ENCODE measurements at places on chromosomes 7 and 10.
A peak's percentile ranks its signal among the peaks of the same experiment; 100 is the strongest.

DNA sequence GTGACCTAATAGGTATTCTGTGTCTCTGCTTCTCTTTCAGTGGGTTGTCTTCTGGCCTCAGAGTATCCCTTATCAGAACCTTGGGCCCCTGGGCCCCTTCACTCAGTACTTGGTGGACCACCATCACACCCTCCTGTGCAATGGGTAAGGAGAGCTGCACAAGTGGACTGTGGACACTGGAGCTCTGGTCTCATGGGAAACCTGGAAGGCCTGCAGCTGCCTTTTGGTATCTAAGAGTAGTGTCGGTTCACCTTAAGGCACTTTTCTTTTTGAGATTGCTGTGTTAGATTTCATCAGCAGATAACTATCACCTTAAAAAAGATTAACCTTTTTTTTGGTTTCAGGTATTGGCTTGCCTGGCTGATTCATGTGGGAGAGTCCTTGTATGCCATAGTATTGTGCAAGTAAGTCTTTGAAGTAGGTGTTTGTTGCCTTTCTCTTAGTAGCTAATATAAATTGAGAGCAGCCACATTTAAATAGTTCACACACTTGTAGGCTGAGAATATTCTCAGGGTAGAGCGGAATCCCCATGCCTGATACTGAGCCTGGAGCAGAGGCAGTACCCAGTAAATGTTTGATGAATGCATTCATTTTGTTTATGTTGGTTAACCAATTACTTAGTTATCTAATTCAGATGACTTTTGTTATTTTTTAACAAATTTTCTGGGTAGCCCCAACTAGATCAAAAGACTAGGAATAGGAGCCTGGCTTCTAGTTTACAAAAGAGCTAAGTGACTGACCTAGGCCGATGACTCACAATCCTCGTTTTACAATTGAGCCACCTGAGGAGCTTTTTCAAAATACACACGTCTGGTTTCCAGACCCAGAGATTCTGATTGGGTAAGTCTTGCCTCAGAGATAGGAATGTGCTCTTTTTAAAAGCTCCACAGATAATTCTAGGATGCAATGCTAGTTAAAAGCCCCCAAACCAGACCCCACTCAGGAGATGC is 3.6 kb downstream of the TMEM254 start:
- DNase-seq: no peak

DNA sequence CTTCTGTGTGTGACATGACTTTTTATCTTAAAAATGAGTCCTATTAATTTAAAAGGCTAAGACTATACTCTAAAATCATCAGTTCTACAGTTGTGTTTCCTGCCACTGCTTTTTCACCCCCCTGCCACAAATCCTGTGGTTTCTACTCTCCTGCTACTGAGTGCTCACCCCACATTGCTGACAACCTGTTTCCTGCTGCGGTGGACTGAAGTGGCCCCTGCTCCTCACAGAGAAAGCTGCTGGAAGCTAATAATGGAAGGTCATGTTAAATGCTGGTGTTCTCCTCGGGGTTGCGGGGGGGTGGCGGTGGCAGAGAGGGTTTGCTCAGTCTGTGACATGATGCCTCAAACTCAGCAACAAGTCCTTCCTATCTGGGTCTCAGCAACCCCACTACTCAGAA is 113.2 kb upstream of the INHBA start:
- no peak for DNase-seq

DNA sequence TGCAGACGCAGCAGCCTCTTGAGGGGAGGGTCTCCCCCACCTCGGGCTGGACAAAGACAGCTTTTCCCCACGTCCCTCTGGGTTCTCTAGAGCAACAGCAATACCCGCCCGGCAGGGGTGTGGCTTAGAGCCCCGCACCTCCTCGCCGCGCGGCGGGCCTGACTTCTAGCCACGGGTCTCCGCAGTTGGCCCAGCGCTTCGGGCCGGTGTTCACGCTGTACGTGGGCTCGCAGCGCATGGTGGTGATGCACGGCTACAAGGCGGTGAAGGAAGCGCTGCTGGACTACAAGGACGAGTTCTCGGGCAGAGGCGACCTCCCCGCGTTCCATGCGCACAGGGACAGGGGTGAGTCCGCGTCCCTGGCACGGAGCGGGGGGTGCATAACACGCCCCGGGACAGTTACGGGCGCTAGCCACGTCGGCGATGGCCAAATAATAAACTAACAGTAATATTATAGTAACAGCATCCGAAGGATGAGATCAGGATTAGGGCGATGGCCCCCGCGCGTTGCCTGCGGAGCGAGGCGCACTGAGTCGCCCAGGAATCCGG is 1.2 kb downstream of the CYP2E1 start:
- DNase-seq: no peak

GRCh38 chr10:114663626-114664025 is 5.6 kb upstream of the ABLIM1 start:
- no peak for DNase-seq

- no peak for DNase-seq
Measured at GRCh38 chr7:44958645-44959344, 20.0 kb downstream of the MYO1G start.

- no peak for DNase-seq
Measured at GRCh38 chr7:115099906-115100305, 178.0 kb downstream of the MDFIC start.

DNA sequence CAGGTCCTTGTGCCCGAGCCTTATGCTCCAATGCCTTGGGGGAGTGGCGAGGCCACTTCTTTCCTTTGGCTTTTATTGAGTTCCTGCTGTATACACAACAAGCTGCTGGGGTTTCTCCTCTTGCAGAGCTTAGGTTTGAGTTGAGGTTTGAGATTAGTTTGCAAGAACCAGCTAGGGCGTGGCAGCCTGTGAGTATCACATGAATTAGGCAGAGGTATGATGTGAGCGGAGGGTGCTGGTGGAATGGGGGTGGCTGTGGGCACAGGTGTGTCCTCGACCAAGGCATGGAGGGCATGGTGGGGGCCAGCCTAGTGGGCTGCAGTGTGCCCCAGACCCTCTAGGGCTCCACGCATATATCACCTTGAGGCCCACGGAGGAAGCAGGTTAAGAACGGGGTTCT is 123.3 kb downstream of the DOCK1 start:
- DNase-seq: no peak

- DNase-seq: no peak
Measured at GRCh38 chr10:33201056-33201780, 133.2 kb downstream of the NRP1 start.

DNA sequence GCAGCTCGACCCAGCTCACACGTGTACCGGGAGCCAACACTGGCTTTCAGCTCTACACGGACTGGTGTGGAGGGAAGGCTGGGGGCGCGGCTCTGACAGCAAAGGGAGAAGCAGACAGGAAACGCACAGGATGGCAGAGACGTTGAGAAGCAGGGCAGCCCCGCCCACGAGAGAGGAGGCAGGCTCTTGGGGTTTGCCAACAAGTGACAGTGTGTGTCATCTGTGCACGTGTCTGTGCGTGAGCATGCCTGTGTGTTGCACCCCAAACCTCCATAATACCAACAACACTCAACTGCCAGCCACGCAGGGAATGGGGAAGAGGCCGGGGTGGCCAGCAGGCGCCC is 64.4 kb upstream of the PDGFA start:
- DNase-seq: peak; percentile 93

GRCh38 chr7:114264023-114264422 is 150.6 kb upstream of the FOXP2 start:
- DNase-seq: no peak

- no peak for DNase-seq
Measured at GRCh38 chr7:107220356-107220755, 51.6 kb downstream of the HBP1 start.

GRCh38 chr10:7409045-7409731 is 1.6 kb downstream of the SFMBT2 start:
- DNase-seq: peak; percentile 62

DNA sequence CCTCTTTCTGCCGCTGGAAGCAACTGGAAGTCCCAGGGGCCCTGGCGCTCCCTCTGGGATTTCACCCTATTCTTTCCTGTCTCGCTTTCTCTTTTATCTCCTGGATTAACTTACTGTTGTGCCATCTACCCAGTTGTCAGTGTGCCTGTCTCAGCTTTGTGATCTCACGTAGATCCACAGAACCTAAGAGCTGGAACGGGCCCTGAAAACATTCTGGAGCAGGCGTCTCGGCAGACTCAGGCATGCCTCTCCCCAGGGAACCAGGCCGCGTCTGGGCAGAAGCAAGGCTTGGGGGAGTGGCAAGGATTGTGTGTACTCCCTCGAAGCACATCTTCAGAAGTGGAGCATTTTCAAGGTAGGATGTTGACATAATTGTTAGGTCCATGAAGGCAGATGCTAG is 87.2 kb downstream of the KCNMA1 start:
- DNase-seq: no peak

DNA sequence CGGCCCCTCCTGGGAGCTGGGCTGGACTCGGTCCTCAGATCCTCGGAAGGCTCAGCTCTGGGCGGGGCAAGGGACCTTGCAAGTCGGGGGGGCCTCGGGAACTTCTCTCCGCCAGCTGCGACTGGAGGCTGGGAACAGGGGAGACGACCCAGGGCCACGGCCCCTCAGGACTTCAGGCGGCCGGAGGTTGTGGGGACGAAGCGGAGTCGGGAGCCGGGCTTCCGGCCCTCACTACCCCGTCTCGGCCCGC is 2.6 kb downstream of the ADIRF start:
- no peak for DNase-seq

DNA sequence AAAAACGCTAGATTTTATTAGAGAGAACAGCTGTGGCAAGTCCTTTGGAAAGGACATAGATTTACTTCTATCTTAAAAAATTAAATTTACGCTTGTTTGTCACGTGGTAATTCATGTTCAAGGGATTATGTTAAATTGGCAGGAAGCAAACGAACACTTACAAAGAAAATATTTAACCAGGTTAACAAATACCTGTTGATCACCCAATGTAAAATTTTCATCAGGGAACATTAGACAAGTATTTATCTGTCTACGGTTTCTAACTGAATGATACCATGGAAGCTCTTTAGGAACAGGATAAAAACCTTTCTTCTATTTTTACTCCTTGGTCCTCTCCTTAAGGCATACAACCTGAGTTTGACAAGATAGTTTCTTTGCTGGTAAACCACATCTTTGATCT is 122.2 kb downstream of the NOC3L start:
- DNase-seq: no peak

DNA sequence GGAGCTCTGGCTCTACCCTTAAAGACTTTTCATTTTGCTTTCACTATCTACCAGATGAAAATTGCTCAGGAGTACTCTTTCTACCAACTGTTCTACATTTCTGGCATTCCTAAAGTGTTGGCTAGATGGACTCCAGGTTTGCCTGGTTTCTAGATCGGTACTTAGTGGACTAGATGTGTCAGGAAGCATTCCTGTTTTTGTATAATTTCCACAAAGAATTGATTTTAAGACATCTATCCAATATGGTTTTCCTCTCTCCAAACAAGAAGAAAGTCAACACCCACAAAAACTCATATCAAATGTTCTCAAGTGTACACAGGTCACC is 157.7 kb downstream of the CHRM2 start:
- no peak for DNase-seq

- DNase-seq: no peak
Measured at GRCh38 chr10:88456730-88457129, 126.4 kb downstream of the RNLS start.

GRCh38 chr7:135246191-135246825 is 12.7 kb downstream of the STRA8 start:
- DNase-seq: no peak

DNA sequence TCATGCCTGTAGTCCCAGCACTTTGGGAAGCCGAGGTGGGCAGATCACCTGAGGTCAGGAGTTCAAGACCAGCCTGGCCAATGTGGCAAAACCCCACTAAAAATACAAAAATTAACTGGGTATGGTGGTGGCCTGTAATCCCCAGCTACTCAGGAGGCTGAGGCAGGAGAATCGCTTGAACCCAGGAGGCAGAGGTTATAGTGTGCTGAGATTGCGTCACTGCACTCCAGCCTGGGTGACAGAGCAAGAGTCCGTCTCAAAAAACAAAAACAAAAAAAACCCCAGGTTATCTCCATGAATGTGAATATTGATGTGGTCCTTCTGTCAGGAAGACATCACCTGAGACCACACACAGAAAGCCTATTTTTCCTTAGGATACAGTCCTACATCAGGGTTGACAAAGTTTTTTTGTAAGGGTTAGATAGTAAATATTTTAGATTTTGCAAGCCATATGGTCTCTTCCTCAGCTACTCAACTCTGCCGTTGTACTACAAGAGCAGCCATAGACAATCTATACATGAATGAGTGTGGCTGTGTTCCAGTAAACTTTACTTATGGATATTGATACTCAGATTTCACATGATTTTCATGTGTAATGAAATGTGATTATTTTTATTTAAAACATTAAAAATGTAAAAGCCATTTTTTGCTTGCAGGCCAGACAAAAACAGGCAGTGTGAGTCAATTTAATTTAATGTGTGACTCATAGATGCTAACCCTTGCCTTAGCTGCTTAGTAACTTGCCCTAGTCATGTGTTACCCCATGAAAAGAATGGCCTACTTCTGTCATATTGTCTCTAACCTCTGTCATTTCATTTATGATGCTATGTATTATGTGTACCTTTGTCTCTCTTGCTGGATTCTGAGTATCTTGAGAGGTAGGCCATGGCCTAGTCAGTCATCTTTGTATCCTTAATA is 78.1 kb downstream of the TPST1 start:
- DNase-seq: no peak

DNA sequence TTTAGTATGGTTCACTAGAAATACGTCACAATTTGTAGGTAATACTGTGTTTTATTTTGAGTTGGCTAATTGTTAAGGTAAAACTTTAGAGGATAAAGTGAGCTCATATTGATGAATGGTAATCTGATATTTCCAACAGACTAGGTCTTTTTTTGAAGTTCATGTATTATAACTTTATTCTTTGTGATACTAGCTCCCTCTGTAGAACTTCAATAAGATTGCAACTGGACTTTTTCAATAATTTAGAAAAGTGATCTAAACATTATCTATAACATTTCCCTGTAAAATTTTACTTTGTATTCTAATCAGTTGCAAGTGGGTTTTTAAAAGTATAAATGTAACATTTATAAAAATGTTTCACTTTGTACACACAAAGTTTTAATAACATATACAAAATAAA is 83.5 kb downstream of the ADK start:
- DNase-seq: no peak

GRCh38 chr7:27200761-27201579 is 1.1 kb upstream of the HOXA13 start:
- no peak for DNase-seq

DNA sequence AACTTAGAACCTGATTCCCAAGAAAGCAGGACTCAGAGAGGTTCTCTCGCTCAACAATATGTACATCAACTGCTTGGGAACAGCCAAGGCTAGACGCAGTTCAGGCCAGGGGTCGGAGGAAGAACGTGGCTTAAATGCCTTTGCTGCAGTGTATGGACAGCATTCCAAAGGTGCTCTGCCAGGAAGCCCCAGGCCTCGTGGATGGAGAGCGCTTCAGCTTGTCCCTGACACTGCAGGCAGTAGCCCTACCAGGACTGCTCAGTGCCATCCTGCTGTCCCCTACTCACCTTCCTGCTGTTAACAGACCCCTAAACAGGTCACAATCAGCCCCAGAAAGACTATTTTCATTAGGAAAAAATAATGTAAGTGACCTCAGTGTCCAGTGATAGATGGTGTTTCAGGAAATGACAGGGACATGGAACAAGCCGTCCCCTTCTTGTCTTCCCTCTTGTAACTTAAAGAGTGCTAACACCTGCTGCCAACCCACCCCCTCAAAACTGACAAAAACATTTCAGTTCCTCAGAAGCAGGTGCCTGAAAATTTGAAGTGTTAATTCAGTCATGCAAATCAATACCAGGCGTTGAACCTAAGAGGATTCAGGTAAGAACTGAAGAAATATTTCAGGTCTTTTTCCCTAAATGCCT is 16.5 kb downstream of the CREB3L2 start:
- no peak for DNase-seq

All from activated T-cell treated with anti-CD3 and anti-CD28 coated beads, Interleukin-2, amount 50 U/mL, for 72 hours (primary cell).